ENCODE measurements at places on chromosomes 4 and X. TPM values are rescaled to one million over a fixed set of nuclear protein-coding genes. Genes with fewer than 3 reads are reported as not detected.

Gene VCX2
- not detected for polyA plus RNA-seq

DNA sequence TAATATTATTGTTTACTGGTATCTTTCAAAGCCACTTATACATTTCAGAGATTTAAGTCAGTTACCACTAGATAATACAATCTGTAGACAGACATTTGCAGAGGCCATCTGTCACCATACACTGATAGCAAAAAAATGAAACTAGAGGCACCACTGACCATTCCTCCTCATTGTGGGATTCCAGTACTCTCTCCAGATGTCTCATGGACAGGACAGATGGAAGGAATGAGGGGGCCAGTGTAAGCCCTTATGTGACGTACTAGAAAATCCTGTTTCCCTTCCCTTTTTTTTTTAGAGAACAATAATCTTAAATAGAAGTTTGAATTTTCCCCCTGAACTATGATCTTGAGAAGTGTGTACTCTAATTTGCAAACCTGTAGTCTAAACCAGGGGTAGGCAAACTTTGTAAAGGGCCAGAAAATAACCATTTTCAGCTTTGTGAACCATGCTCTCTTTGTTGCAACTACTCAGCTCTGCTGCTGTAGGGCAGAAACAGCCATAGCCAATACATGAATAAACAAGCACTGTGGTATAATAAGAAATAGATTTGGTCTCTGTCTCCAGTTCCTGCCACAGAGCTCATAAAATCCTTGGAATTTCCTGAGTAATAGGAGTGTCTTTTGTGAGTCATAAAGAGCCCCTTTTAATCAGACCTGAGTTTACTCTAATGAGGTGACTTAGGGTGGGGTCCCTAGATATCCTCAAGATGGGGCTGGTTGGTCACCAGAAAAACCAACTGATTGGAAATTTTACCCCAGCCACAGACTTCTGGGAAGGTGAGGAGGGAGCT is 90.4 kb downstream of the MOSPD2 start:
- DNase-seq, result peak; percentile 75

DNA sequence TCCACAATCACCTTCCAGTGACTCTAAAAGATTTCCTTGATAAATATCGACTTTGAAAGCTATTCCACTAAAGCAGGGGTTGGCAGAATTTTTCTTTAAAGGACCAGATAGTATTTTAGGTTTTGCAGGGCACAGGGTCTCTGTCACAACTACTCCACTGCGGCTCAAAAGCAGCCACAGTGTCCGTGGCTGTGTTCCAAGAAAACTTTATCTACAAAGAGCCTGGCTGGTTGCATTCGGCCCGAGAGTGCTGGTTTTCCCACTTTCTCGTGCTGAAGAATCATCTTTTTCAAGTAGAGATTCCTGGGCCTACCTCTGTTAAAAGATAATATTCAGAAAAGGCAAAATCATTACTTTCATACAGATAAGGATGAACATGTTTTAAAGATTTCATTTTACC is 55.6 kb downstream of the TSPAN7 start:
- DNase-seq, result no peak

DNA sequence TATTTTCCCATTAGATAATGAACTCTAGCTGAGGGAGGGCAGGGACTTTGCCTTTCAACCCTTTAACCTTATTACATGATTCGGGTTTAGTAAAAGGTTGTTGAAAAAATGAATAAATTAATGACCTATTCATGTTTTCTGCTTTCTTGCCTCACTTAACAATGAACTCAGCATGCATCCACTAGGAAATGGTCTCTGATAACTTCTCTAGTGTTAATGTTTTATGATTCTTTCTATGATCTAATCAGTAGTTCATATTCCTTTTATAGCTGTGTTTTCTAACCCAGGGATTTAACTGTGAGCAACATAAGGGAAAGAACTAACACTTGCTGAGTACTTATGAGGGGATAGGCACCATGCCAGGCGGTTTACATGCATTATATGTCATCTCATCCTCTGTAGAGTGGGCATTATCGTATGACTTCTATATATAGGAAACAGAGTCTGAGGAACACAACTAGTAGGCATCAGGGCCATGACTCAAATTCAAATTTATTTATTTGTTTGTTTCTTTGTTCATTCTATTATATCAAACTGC is 236.7 kb upstream of the MAB21L2 start:
- no peak for DNase-seq

DNA sequence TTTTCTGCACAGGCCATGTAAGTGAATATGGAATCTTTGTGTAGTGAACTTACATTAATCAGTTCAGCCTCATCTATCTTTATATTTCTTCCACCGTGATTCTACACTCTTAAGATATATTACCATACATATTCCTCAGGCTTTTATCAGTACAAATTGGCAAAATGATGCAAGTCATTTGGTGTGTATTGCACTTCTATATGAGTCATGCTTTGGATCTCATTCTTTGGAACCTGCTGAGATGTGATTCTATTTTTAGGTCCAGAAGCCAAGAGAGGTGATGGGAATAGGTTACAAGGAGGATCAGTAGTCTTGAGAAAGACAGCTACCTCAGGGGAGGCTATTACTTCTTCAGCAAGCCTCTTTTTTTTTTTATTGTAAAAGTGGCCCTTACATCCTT is 204.4 kb downstream of the ZNF330 start:
- peak; percentile 87 for DNase-seq

DNA sequence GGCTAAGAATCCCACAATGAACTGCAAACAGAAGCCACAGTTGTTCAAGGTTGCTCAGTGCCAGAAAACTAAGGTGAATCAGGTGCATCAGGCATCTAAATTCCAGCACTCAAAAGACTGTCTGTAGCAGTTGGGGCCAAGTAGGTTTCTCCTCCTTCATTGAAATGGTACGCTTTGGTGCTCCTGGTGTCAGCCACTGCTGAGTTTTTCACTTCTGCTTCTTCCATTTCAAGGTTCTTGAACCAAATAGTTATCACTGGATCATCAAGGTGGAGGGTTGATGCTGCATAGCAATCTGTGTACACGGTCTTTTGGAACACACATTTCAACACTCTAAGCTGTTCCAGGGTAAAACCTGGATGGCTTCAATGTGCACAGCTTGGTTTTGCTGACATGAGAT is 74.4 kb downstream of the TMA16 start:
- no peak for DNase-seq

- peak; percentile 11 for DNase-seq
Measured at GRCh38 chr4:129344058-129344457, 248.1 kb downstream of the C4orf33 start.

DNA sequence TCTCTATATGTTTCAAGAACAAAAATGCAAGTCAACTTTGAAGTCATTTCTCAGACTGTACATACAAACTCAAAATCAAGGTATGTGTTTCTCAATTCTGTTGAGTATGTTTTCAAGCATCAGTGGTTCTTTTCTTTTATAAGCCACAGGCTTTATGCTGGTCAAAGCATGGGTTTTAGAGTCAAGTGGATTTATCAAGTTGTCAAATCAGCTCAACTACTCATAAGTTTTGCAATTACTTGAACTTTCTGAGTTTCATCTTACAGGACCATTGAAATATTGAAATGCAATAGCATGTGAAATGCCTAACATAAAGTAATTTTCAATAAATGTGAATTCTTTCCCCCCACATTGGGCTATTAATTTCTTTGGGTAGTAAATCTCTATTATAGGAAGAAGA is 239.9 kb upstream of the DKK2 start:
- no peak for DNase-seq

GRCh38 chrX:68568136-68568535 is 69.3 kb downstream of the YIPF6 start:
- no peak for DNase-seq

- DNase-seq, result no peak
Measured at GRCh38 chrX:50768801-50769200, 45.2 kb downstream of the SHROOM4 start.

- DNase-seq, result no peak
Measured at GRCh38 chr4:3228881-3229280, 20.1 kb upstream of the MSANTD1 start.
